ENCODE measurements at places on chromosomes 2 and 18.

- no peak for DNase-seq
Measured at GRCh38 chr2:189013031-189013430, 38.9 kb downstream of the COL3A1 start.

DNA sequence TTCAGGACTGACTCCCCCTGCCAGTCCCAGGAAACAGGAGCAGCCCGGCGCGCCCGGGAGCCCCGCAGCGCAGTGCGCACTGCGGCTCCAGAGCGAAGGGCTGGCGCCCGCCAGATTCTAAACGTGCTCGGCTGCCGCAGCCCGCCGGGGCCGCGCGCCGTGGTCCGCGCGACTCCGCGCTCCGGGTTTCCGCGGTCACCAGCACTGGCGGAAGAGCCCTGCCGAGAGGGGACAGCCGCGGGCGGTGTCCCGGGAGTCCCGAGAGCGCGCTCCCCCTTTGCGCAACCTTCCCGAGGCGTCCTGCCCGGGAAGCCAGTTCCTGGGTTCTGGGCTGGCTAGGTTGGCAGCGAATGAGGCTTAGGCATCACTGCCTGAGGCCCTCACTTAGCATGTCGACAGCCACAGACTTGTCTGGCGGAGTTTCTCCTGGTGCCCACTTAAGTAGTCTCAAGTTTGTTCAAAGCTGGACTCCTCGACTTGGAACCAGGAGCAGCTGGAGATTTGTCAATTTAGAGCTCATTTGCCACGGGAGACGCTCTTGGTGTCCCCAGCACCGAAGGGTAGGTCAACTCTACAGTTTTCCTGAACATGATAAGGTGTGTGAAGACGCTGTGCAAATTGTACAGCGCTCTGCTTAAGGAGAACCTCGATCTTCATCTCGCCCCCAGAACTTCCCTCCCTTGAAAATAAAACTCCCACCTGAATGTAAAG lies 1.5 kb upstream of the VSNL1 start:
- peak; percentile 31 for DNase-seq

DNA sequence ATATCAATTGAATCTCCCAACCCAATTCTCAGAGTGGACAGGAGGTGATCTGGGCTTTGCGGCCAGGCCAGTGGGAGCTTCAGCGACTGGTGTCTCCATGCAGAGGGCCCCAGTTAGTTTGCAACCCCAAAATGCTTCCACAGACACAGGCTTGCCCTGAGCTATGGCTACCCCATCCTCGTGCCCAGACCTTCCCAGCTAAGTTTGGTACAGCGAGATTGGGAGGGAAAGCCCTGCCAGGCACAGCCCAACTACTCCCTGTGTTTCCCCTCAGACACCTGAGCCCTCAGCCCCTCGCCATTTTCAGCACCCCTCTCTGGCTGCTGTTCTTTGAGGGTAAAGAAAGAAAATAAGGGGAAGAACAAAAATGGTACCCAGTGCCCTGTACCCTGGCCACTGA lies 142.9 kb downstream of the TNS1 start:
- no peak for DNase-seq

- no peak for DNase-seq
Measured at GRCh38 chr2:159873258-159873657, 75.2 kb upstream of the CD302 start.

GRCh38 chr2:15638720-15639119 lies 47.1 kb downstream of the DDX1 start:
- peak; percentile 58 for DNase-seq

GRCh38 chr18:31039426-31039825 lies 3.1 kb downstream of the DSC3 start:
- DNase-seq, result no peak

GRCh38 chr2:216320852-216321251 lies 51.4 kb downstream of the MARCHF4 start:
- no peak for DNase-seq

DNA sequence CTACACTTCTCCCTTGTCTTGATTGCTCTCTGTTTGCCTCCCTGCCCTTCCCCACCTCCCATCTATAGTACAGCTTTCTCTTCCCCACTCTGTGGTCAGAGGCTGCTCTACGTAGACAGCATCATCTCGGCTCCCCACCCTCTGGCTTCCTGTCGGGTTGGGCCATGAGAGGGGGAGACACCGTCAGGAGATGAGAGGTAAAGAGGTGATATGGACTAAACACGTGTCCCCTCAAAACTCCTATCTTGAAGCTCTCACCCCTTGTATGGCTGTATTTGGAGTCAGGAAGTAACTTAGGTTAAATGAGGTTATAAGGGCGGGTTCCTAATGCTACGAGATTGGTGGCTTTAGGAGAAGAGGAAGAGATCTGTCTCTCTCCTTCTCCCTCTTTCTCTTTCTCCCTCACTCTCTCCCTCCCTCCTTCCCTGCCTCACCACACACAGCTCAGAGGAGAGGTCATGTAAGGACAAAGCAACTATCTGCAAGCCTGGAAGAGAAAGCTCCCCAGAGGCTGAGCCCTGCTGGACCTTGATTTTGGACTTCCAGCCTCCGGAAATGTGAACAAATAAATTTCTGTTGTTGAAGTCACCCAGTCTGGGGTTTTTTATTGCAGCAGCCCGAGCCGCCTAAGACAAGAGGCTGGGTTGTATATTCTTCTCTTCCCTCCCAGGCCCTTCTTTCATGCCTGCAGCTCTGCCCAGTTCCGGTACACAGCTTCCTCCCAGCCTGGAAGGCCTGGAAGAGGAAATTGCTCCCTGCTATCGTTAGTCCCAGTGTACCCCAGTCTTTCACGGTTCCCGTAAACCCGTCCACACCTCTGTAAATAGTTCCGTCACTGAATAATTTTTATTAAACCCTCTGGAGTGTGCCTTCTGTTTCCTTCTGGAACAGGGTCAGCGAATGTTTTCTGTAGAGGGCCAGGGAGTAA lies 138.0 kb downstream of the AKAIN1 start:
- no peak for DNase-seq

All from epithelial cell of proximal tubule (primary cell).